GM18507 (cell line): ENCODE measurements at places on chromosomes 12 and 14.
A peak's percentile ranks its signal among the peaks of the same experiment; 100 is the strongest.

DNA sequence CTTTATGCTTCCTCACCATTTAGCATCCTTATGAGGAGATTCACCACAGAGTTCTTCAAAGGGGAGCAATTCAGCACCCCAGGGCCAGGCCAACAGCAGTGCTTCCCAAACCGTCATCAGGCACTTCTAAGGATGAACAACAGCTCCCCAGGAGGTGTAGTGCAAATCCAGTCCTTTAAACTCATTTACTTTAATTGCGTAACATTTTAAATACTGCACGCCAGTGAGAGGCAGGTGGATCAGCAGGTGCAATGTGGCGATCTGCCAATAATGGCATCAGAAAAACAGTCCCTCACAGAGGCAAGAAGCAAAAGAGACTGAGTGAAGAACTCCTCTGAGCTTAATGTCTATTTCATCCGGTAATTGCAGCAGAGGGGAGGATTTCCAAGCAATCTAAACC lies 770.9 kb upstream of the FOXG1 start:
- DNase-seq = no peak

- DNase-seq = no peak
Measured at GRCh38 chr14:24439830-24440605, 2.6 kb downstream of the SDR39U1 start.

DNA sequence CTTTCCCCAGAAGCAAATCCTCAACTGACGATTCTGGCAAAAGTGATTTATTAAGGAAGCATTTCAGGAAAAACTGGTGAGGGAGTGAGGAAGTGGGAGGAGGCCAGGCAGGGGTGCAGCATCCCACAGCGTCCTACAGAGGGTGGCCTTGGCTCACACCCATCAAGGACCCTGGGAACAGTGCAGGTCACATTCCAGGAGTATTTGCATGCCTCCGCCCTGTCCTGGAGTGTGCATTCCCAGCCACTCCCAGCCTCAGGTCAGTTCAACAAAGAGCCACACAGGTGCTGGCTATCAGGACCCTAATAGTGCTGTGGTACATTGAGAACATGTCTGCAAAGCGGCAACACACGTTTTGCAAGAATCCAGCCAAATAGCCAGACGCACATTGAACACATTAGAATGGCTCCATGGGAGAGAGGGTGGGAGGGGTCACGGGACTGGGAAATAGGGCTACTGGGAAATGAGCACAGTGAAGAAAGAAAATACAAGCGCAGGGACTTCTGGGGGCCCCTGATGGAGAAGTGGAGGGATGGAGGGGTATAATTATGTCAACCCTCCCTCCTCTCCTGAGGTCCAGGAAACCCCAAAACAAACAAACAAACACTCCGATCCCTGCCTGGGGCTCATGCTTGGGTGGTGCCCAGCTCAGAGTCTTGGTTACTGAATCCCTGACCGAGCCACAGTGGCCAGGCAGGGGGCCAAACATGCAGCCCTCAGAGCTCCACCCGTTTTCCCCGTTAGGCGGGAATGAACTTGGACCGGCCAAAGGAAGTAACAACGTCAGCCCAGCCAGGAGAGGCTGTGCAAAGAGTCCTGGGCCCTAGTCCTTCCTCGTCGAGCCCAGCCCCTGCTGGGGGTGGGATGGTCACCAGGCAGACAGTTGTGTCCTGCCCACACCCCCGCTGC lies 36.5 kb downstream of the CMKLR1 start:
- DNase-seq = no peak

DNA sequence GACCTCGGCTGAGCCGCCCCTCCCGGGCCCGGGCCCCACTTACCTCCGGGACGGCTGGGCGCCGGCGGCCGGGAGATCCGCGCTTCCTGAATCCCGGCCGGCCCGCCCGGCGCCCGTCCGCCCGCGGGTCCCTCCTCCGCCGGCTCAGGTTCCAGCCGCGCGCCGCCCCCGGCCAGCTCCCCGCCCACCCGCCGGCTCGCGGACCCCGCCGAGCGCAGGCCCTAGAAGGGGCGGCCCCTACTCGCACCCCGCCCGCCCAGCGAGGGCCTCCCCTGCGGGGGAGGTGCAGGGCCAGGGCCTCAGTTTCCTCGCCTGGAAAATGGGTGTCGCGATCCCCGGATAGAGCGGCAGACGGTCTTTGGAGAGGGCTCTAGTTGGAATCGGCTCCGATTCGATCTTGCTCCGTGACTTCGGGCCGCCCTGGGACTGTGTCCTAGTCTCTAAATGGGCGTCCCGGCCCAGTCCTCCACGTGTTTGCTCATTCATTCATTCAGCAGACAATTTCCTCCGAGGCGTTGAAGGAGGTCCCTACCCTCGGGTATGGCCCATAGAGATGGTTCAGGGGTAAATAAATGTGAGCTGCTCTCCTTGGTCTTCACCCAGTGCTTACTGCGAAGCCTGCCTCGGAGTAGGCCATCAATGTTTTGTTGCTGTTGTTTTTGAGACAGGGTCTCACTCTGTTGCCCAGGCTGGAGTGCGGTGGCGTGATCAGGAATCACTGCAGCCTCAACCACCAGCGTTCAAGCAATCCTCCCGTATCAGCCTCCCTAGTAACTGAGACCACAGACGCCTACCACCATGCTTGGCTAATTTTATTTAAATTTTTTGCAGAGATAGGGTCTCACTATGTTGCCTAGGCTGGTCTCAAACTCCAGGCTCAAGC lies at the start of gene TRPV4:
TRPV4 (minus strand) TSS at position 92 of the 883 bp plus-strand sequence. CDS start 18,602 bp downstream, outside the sequence.
- no peak for DNase-seq

GRCh38 chr12:104670439-104671408 lies 214.0 kb downstream of the CHST11 start:
- DNase-seq = no peak

DNA sequence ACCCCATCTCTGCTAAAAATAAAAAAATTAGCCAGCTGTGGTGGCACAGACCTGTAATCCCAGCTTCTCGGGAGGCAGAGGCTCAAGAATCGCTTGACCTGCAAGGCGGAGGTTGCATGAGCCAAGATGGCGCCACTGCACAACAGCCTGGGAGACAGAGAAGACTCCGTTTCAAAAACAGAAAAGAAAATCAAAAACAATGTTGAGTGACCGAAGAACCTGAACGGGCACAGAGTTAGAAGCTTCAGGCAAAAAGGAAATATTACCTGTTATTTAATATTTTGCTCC lies 3.5 kb downstream of the GLT1D1 start:
- no peak for DNase-seq

- DNase-seq = no peak
Measured at GRCh38 chr14:50775357-50775756, 55.6 kb downstream of the NIN start.

DNA sequence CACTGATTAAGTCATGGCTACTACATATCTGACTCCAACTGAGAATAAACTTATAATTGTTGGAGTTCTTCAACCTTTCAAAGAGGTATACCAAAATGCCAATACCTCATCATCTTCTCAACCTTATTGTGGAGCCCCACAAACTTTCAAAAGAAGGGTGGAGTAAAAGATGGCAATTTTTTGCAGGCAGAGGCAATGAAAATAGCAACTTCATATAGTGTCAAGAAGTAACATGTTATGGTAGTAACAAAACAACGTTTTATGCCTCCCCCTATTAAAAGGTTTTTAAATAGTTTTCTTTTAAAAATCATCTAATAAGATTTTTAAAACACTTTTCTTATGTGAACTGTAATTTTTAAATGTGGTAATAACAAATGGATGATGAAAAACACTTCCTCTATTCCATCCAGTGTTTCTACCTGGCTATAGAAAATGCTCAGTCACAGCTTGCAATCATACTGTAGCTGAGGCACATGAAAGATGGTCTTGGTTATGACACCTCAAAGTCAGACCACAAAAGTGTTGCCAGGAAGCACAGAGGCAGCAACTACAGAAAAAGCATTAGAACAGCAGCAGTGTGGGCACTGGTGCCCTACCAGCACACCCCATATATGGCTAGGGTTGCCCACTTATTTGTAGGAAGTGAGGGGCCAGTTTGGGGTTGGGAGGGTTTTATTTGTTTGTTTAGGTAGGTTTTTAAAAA lies 7.0 kb downstream of the PPP1R12A start:
- peak; percentile 26 for DNase-seq

DNA sequence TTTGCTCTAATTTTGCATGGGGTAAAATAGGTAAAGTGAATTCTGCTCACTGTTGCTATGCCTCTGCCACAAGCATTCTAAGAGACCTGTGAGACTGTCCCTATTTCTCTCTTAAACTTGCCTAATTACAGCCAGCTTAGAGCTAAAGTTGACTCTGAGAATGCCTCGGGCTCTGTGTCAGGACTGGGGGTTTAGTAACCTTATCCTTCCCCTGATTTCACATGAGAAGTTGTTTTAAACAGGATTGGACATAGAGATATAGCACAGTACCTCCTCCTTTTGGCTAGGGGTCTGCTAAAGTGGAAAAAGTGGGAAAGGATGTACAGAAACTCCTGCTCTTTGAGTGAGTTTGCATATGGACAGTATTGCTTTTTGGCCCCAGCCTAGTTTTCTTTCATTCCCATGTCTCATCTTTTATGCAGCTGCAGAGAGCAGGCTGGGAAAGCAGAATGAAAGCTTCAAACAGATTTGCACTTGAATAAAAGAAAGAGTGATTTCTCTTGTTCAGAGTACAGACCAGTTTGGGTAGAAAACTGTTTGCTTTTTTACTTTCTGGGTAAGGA lies 122.0 kb downstream of the RAD51B start:
- no peak for DNase-seq

- no peak for DNase-seq
Measured at GRCh38 chr14:20343862-20344220, 406 bp downstream of the PARP2 start.

GRCh38 chr14:90698379-90698869 lies 117.8 kb downstream of the TTC7B start:
- no peak for DNase-seq

- no peak for DNase-seq
Measured at GRCh38 chr12:51823875-51824565, 24.5 kb downstream of the FIGNL2 start.

- DNase-seq = no peak
Measured at GRCh38 chr12:97560786-97561618, 98.4 kb downstream of the RMST start.

- DNase-seq = no peak
Measured at GRCh38 chr12:86188226-86188625, 68.0 kb downstream of the MGAT4C start.

GRCh38 chr12:111367661-111368221 lies 1.2 kb downstream of the PHETA1 start:
- DNase-seq = no peak

GRCh38 chr12:4292341-4293073 lies 18.9 kb downstream of the CCND2 start:
- DNase-seq = no peak

DNA sequence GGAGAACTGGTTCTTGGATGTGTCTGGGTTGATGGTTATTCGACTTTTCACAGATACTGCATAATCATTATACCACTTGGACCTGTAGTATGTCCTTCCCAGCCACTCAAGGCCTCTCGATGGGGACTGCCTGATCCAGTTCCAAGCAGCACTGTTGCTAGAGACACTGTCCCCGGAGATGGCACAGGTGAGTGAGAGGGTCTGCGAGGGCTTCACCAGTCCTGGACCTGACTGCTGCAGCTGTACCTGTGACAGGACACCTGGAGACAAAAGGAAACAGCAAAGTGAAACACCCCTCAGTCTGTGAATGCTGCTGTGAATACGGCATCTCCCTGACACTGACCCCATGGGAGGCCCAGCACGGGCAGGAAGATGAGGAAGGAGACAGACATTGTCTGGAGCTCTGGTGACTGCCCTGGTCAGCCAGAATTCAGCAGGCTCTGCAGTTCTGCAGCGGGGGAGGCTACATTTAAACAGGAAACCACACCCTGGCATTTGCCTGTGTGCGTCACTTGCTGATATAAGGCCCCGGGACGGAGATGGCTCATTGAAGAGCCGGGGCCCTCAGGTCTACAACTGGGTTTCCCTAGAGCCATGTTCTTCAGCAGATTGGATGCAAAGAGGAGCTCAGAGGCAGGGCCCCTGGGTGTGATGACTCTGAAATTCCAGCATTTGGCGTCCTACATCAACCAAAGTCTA lies 413.6 kb downstream of the TMEM121 start:
- no peak for DNase-seq

- no peak for DNase-seq
Measured at GRCh38 chr14:95701846-95702221, 12.1 kb downstream of the TCL1A start.

DNA sequence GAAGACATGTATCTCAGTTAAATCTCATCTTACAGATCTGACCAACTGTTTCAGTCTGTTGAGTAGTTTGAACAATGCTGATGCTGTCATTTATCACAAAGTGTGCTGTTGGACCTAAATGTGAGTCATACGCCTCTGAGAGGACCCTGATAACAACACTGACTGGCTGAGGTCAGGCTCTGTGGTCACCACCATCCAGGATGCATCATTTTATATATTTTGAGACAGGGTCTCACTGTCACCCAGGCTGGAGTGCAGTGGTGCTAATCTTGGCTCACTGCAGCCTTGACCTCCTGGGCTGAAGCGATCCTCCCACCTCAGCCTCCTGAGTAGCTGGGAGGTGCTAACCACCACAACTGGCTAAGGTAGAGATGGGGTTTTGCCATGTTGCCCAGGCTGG lies 181.0 kb upstream of the RGS6 start:
- DNase-seq = no peak

- no peak for DNase-seq
Measured at GRCh38 chr14:105151838-105152793, 16.5 kb downstream of the JAG2 start.

DNA sequence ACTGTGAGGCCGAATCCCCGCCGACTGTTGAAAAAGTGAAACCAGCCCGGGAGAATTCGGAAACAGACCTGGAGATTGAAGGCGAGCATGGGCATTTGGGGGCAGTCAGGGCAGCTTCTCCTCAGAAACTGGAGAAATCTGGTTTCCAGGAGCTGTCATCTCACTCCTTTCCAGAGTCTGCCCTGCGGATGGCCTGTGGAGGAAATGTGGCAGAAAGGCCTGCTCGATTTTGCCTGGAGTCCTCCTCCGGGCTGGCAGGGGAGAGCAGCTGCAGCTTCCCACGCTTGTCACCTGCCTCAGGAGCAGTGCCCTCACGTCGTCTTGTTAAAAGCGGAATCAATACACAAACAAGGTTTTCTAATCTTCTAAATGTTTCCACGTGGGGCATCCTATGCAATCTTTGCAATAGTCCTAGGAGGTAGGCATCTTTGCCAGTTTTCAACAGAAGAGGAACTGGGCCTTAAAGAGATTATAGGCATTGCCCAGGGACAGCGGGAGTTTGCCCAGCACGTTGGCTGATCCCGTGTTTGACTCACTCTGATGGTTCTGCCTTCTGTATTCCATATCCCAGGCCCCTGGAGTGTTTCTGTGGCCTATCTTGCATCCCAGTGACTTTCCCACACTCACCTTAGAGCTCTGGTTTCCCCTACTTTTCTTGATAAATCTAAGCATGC lies 2.3 kb downstream of the LRRC74A start:
- DNase-seq = no peak
